ENCODE measurements at places on chromosomes 16 and 17.

- H3K4me1 ChIP-seq = no peaks in the 10 kb centered on the region
- H3K27ac ChIP-seq = no peak overlapping the region
- no peaks in the 10 kb centered on the region for H3K27me3 ChIP-seq
- H3K36me3 ChIP-seq = no peaks in the 10 kb centered on the region
- H3K4me3 ChIP-seq = no peak overlapping the region
- DNase-seq = no peak
These were observed 190.2 kb upstream of the KCNJ16 start for GRCh38 chr17:69884846-69885245.

DNA sequence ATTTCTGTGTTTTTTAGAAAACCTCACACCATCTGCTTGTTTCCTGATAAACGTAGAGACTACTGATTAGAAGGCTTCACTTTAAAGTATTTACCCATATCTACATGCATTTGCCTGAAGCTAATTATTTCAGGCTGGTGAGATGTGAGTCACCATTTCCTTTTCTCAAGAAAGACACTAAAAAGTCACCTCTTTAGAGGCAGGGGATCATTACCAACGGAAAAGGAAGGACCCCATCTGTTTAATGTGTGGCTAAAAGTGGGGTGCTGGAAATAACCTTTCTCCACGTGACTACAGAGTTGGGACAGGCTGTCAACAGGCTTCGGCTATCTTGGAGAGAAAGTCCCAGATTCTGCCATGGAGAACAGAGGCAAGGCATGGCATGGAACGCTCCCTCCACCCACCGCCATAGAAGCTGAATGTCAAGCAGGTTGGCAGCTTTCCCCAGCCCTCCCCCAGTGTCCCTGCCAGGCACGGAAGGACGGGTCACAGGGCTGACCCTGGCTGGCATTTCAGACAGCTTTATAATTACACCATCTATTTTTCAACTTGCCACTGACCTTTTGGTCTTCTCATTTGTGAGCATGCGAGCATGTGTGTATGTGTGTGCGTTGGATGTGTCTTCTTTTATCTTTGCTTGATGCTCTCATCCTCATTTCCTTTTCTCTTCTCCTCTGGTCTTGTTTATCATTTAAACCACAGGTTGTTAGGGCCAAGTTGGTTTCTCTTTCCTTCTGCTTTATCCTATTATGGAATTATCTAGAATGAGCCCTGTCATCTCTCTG lies 157.0 kb downstream of the CPPED1 start:
- H3K36me3 ChIP-seq = no peaks in the 10 kb centered on the region
- H3K4me1 ChIP-seq = no peaks in the 10 kb centered on the region
- DNase-seq = no peak
- no peaks in the 10 kb centered on the region for H3K27me3 ChIP-seq
- H3K4me3 ChIP-seq = no peak overlapping the region

DNA sequence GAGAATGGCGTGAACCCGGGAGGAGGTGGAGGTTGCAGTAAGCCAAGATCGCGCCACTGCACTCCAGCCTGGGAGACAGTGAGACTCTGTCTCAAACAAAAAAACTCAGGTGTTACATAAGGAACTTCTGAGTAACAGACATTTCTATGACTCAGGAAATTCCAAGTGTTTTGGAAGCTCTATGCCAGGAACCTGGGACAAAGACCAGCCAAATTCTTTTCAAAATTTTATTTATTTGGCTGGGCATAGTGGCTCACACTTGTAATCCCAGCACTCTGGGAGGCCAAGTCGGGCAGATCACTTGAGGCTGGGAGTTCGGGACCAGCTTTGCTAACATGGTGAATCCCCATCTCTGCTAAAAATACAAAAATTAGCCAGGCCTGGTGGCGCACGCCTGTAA lies 5.2 kb upstream of the SH2B1 start:
- H3K4me3 ChIP-seq = no peak overlapping the region
- H3K27ac ChIP-seq = no peak overlapping the region
- H3K27me3 ChIP-seq = no peaks in the 10 kb centered on the region
- no peaks in the 10 kb centered on the region for H3K36me3 ChIP-seq
- DNase-seq = no peak

DNA sequence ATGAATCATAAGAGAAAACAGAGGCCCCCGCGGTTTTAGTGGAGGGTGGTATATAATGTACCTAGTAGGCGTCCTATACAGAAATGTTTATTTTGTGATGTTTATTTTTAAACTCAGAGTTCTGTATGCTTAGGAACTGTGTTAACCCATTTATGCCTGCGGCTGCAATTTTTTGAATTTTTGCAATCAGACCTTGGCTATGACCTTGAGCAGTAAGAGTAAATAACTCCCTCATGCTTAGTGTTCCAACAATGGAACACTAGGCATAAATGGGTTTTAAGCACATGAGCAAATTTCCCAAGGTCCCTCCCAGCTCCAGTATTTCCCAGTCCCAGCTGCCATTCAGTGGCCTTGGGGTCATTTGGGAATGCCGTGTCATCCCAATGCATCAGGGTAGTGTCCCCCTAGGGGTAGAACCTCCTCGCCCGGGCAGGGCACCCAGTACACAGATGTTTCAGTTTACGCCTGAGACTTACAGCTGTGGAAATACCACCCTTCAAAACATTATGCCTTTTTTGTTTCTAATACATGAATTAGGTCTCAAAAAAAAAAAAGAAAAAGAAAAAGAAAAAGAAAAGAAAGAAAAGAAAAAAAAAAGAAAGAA lies 605.8 kb upstream of the CDH11 start:
- no peaks in the 10 kb centered on the region for H3K4me1 ChIP-seq
- H3K27me3 ChIP-seq = no peaks in the 10 kb centered on the region
- H3K27ac ChIP-seq = no peak overlapping the region
- no peak overlapping the region for H3K4me3 ChIP-seq

DNA sequence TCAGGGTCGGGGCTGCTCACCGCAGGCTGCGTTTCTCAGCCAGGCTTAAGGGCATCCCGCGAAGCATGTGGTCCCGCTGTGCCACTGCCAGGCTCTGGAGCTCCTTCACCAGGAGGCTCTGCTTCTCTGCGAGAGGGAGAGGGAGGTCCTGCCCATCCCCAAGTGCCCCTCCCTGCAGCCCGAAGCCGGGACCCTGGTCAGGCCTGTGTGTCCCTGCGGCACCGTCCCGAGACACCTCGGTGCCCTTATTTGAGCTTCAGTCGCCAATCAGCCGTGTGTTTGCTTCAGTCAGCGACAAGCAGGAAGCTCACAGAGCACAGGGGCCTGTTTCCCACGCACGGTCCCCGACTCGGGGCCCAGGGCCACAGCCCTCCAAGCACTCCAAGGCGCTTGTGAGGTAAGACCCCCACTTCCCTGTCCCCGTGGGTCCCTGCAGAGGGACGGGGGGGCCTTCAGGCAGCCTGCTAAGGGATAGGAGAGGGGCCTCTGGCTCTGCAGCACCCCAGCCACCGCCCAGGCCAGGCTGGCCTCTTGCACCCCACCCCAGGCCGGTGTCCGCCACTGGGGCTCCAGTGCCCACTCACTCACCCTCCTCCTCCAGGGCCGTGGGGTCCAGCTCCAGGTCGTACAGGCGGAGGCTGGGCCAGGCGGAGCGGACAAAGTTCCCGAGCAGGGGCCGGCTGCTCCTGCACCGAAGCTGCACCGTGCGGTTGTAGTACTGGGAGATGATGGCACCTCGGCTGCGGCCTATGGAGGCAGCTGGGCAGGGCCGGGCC lies 3.2 kb downstream of the TMC6 start:
- no peaks in the 10 kb centered on the region for H3K27me3 ChIP-seq
- H3K4me3 ChIP-seq = no peak overlapping the region
- H3K36me3 ChIP-seq = peaks cover 3% of the 10 kb centered on the region
- H3K27ac ChIP-seq = no peak overlapping the region
- no peak for DNase-seq
- peaks cover 18% of the 10 kb centered on the region for H3K4me1 ChIP-seq

GRCh38 chr16:26665166-26665939 lies 401.4 kb upstream of the C16orf82 start:
- no peaks in the 10 kb centered on the region for H3K36me3 ChIP-seq
- no peak overlapping the region for H3K27ac ChIP-seq
- no peak for DNase-seq
- H3K4me1 ChIP-seq = no peaks in the 10 kb centered on the region
